ENCODE measurements at places on chromosomes 4 and X.

DNA sequence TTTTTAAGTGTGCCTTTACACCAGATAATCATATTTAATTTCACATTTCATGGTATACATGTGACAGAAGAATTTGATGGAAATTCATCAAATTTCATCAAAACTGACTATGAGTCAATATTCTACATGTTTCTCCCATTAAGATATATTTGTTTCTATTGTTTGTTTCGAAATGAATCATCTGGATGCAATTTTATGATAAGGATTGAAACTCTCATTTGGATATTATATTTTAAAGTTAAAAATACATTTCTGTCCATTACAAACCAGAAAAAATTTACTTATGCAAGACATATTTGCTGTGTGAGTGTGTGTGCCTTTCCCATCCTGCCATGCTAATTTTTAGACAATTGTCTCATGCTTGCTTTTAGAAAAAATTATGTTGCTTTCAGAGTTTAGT is 52.2 kb downstream of the SULT1B1 start:
- DNase-seq: no peak

DNA sequence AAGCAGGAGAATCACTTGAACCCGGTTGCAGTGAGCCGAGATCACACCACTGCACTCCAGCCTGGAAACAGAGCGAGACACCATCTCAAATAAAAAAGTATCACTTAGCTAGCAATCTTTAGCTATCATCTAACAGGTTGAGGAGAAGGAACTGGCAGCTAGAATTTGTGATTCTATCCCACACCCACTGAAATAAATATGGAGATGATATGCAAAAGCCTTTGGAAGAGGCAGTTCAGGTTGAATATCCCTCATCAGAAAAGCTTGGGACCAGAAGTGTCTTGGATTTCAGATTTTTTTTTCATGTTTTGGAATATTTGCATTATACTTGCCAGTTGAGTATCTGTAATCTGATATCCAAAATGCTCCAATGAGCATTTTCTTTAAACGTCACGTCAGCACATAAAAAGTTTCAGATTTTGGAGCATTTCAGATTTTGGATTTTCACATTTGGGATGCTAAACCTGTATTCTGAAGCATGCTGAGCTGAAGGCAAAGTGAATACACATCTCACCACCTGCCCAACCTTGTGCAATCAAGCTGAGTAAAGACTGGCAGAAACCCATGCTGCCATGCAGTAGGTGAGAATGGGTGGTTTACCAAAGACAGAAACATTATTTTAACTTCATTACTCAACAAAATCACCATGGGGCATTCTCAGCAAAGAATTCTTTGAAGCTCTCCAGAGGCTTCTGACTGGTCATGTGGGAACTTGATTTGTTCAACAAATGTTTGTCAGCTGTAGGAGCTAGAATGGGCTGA is 159.3 kb downstream of the SH3KBP1 start:
- no peak for DNase-seq

GRCh38 chr4:107913283-107913899 is 18.0 kb upstream of the CYP2U1 start:
- peak; percentile 82 for DNase-seq

GRCh38 chr4:81527115-81527514 is 55.4 kb upstream of the RASGEF1B start:
- no peak for DNase-seq

DNA sequence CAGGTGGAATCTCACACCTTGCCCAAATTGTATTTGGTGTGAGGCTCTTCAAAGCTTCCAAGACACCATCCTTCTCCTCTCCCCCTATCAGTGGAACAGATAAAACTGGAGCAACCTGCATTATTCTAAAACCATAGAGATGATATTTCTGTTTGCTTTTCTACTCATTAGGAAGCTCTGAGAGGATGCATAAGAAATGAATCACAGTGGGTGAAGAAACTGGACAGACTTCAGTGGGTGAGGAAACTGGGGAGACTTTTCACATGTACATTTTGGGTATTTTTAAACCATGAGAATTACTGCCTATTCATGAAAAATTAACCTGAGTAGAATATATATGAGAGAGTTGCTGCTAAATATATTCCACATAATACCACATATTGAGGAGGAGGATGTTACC is 16.4 kb downstream of the HAND2 start:
- DNase-seq: no peak

DNA sequence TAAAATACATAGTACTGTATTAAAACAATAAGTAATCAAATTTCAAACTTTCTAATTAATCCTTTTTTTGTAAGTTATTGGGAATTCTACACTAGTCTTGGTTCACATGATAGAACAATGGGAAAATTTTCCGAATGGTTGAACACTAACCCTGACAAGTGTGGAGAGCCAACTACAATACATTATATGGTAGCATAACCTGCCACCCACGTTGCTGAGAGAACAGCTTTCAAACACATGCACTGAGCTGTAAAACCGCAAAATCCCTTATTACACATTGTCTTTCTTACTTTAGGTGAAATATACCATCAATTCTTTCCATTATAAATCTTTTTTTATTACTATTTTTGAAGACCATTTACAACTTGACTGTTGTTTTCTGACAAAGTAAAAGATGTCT is 54.7 kb downstream of the ANAPC10 start:
- no peak for DNase-seq

DNA sequence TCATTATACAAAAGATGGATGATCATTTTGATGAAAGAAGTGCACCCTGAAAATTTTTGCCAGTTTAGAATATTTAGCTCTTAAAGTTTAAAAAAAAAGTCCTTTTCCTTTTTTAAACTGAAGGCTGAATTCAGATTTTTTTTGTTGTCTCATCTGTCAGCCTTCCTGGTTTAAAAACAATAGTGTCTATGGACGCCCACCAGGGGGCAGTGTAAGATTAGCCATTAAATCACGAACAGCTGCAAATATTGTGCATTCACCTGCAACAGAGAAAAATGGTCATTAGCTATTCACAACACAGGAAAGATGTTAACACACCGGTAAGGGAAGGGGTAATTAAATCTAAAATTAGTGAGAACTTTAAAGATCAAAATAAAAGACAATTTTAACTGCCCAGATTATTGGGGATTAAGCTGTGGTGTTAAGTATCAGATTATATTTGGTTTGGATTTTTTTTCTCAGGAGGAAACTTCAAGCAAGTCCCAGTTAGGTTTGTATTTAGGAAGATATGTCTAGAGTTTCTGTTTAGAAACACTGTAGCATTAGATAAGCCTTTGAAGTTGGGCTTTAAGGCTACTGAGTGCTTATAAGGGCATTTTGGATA is 4.4 kb upstream of the CXorf38 start:
- DNase-seq: peak; percentile 82

DNA sequence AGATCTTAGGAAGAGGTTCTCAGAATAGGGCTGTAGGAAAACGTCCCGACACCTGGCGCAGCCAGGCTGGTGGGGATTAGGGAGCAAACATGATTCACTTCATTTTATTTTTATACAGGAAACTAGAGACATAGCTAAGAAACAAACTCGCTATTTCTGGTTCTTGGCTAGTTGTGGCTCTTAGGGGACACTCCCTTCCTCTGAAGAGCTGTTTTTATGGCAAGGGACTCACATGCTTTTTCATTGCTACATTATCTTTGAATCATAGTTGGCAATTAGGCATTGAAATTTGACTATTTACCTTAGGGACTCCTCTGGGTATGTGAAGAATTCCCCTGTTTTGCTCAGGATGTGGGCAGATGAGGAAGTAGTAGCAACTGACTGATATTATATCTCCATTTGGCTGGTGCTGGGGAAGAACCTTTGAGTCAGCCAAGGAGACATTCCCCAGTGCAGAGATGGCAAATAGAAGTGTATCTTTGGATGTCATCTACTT is 174.5 kb downstream of the SMIM20 start:
- DNase-seq: peak; percentile 83

GRCh38 chr4:123893011-123893981 is 496.7 kb downstream of the SPRY1 start:
- no peak for DNase-seq

- no peak for DNase-seq
These were observed 38.5 kb upstream of the YTHDC1 start for GRCh38 chr4:68388347-68388865.

DNA sequence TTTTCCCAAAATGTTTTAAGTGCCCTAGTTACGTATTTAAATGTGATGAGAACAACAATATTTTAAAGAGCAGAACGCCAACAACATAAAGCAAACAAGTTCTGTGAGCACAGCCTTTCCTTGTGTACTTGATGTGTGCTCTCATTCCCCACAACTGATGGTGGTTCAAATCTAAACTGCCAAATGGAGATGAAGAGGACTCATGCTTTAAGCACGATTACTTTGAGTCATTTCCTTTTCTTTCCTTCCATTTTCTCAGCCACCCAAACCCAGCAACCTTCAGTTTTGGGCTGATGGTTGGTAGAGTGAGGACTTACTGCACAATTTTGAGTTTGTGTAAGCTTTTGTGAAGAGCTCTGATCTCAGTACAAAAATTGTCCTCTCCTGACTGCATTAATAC is 1.7 kb downstream of the NSD2 start:
- peak; percentile 49 for DNase-seq

GRCh38 chr4:89305028-89305427 is 2.6 kb downstream of the GPRIN3 start:
- DNase-seq: no peak

Data from common myeloid progenitor, CD34-positive (primary cell).